ENCODE measurements at places on chromosomes 13 and 19.

DNA sequence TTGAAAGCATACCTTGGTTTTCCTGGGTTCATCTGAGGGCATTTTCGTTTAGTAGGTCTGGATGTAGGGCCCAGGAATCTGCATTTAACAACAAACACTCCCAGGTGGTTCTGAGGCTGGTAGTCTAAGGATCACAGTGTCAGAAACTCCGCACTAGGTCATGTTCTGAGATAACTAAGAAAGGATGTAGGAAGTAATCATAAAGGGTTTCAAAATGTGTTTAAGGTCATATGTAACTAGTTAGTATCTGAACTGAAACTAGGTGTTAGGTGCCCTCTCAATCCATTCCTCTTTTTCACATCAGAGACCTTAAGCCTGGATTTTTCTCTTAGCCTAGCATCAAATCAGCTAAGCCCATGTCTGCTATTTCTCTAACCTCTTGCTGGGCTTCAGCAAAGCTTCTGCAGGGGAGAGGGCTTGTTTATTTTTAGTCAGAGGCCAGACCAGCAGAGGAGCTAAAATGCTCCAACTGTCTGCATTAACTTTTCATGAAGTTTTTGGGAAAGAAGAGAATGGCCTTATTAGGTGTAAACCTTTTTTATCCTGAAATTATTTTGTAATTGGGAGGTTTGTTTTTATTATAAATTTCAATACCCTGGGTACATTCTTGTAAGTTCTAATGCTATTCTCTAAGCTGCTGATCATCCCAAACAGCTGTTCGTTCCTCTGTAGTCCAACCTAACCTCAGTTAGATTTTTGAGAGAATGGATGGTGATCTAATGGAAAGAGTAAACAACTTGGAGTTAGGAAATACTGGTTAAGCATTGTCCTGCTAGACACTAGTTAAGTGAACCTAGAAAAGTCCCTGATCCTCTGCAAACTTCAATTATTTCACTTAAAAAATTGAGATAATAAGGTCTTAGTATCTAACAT is 262.8 kb upstream of the RFC3 start:
- no peak for DNase-seq

DNA sequence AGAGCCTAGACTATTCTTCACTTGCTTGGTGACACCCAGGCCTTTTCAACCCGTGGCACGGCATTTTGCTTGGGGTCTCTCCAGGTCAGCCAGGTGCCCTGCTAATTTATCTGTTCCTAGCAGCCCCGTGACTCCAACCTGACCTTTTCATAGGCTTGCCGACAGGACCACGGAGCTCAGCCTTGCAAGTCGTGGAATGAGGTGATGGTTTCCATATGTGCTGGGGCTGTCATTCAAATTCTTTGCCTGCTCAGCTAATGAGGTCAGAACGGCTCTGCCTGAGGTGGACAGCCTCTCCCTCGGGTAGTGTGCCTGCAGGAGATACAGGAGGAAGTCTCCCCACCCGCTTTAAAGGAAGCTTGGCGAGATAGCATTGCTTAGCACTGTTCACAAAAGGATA is 61.0 kb downstream of the SHISA2 start:
- no peak for DNase-seq

GRCh38 chr19:35021016-35021415 is 9.3 kb upstream of the SCN1B start:
- no peak for DNase-seq

- no peak for DNase-seq
Observed at GRCh38 chr19:3969435-3970312, 1.2 kb downstream of the DAPK3 start.

- no peak for DNase-seq
Observed at GRCh38 chr19:2810141-2811091, 9.3 kb upstream of the ZNF554 start.

DNA sequence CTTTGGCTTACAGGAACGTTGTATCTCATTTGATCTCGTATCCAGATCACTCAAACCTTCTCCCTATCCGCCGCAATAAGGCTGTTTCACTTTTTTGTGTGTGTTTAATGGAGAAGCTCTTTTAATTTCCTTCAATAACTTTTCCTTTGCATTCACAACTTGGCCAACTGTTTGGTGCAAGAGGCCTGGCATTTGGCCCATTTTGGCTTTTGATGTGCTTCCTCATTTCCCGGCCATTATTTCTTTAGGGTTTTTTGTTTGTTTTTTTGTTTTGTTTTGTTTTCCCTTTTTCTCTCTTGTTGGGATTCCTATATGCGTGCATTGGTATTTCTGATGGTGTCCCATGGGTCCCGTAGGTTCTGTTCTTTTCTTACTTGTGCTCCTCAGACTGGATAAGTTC is 6.1 kb upstream of the UPF3A start:
- DNase-seq: no peak

DNA sequence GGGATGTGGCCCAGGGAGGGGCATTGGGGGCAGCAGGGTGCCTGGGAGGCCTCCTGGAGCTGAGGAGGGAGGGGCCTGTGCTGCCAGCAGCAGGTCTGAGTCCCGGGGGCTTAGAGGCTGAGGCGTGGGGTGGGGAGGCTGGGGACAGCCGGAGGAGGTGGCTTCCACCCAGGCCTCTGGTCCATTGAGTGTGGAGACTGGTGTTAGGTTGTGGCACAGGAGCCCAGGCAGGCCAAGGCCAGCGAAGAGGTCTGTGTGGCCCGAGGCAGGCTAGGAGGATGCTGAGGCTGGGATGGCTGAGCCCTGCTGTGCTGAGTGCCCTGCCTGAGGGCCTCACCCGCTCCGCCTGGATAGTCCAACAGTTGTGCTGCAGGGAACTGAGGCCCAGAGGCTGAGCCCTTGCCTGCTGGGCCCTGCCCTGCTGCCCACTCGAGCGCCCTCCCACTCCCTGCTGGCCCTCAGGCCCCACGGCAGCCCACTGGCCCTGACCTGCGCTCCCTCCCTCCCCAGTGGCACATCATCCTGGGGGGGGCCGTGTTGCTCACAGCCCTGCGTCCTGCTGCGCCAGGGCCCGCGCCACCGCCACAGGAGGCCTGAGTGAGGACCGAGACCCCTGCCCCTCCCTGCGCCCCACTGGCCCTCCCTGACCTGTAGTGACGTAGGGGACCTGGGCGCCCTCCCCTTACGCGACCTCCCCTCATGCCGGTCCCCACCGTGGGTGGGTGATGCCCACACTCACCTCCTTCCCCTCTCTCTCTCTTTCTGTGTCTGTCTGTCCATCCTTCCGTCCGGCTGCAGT is 4.9 kb upstream of the GARIN5A start:
- no peak for DNase-seq

- DNase-seq: no peak
Observed at GRCh38 chr13:39531646-39532045, 71.3 kb downstream of the LHFPL6 start.

- DNase-seq: no peak
Observed at GRCh38 chr13:100826441-100826840, 151.8 kb upstream of the TMTC4 start.
